ENCODE measurements at places on chromosomes 2 and 18. TPM values are rescaled to one million over a fixed set of nuclear protein-coding genes. Genes with fewer than 3 reads are reported as not detected.

GRCh38 chr18:53101536-53102105 is 761.6 kb downstream of the DCC start:
- H3K4me1 ChIP-seq: no peaks in the 10 kb centered on the region
- H3K4me3 ChIP-seq: no peak overlapping the region
- no peaks in the 10 kb centered on the region for H3K36me3 ChIP-seq
- H3K27me3 ChIP-seq: no peaks in the 10 kb centered on the region
- DNase-seq: no peak
- H3K27ac ChIP-seq: no peak overlapping the region

DNA sequence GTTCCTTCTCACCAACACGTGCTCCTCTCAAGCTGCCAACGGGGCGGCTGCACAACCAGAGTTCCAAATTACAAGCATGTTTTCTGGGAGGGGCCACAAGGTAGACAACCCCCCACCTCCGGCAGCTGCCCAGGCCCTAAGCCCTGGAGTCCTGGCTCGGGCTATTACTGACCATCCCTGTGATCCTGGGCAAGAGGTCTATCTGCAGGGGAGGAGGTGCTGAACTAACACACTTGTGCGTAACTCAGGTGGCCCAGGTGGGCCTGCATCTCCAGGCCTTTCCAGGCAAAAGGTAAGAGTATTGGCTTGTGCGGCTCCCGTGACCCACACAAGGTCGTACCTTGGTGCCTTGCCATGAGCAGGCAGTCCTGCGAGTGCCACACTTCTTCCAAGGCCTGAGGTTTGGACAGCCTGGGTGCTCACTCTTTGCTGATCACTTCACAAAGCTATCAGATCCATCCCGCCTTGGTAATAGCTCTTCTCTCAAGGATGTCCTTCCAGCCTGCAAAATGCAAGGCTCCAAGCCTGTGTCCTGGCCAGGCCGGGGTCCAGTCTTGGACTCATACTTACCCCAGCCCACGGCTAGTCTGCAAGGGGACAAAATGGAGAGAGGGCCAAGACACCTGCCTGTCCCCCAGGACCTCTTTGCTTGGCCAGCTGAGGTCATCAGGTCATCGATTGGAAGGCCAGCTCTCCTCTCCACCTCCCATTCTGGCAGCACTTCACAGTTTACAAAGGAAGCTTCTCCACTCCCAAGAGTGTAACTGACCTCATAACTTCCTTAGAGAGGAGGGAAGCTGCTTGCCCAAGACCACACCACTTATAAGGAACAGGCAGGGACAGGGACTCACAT is 33.9 kb downstream of the ADRA2B start:
- no peak overlapping the region for H3K27ac ChIP-seq
- H3K27me3 ChIP-seq: peaks cover 4% of the 10 kb centered on the region
- H3K4me1 ChIP-seq: no peaks in the 10 kb centered on the region
- H3K36me3 ChIP-seq: no peaks in the 10 kb centered on the region

DNA sequence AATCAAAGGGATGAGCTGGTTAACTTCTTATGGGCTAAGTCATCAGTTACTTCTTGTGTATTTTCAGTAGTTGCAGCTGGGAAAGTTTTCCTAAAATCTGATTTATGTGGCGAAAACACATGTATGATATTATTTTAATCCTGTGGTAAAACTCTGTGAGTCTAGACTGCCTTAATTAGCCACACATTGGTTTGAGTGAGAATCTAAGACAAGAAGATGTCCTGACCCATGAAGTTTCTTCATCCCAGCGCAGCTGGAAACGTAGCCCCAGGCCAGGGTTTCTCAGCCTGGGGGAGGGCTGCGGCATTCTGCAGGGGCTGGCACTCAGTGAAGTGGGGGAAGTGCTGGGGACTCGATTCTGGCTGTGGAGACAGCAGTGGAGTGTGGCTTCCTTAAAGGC is 44.7 kb upstream of the INHBB start:
- no peak overlapping the region for H3K27ac ChIP-seq
- H3K36me3 ChIP-seq: peaks cover 22% of the 10 kb centered on the region
- H3K27me3 ChIP-seq: peaks cover 7% of the 10 kb centered on the region
- H3K4me1 ChIP-seq: peaks cover 6% of the 10 kb centered on the region

- no peaks in the 10 kb centered on the region for H3K36me3 ChIP-seq
- no peak for DNase-seq
- H3K4me1 ChIP-seq: peaks cover 34% of the 10 kb centered on the region
- H3K27me3 ChIP-seq: peaks cover 3% of the 10 kb centered on the region
Measured at GRCh38 chr2:85419009-85419675, 628 bp downstream of the SH2D6 start.

The NRBP1 gene
- total RNA-seq: 109 TPM

The ABCG8 gene
- total RNA-seq: not detected
